Sigmoid colon (tissue), 7 donors: ENCODE measurements at places on chromosomes 3 and 15. TPM values are rescaled to one million over a fixed set of nuclear protein-coding genes. Genes with fewer than 3 reads are reported as not detected.

ACKR2 gene
- 1.9 TPM for total RNA-seq

SAMD7 gene
- not detected for total RNA-seq

DNA sequence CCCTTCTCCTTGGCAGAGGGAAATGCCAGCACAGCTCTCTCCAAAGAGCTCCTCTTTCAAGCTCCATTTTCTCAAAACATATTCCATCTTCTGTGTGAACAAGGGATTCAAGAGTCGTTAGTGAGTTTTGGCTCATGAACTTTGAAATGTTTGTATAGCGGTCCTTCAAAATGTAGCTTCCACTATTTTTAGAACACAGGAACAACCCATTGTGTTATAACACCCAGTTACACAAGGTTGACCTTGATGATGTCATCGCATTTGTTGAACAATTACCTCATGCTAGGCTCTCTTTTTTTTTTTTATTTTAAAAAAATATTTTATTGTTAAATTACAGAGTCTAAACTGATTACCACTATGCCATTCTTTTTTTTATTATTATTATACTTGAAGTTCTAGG lies 251.7 kb downstream of the THSD4 start:
- H3K27ac ChIP-seq, result no peak overlapping the region
- no peak for DNase-seq
- H3K27me3 ChIP-seq, result no peaks in the 10 kb centered on the region
- H3K4me3 ChIP-seq, result no peak overlapping the region
- no peaks in the 10 kb centered on the region for H3K4me1 ChIP-seq
- no peaks in the 10 kb centered on the region for H3K36me3 ChIP-seq

DNA sequence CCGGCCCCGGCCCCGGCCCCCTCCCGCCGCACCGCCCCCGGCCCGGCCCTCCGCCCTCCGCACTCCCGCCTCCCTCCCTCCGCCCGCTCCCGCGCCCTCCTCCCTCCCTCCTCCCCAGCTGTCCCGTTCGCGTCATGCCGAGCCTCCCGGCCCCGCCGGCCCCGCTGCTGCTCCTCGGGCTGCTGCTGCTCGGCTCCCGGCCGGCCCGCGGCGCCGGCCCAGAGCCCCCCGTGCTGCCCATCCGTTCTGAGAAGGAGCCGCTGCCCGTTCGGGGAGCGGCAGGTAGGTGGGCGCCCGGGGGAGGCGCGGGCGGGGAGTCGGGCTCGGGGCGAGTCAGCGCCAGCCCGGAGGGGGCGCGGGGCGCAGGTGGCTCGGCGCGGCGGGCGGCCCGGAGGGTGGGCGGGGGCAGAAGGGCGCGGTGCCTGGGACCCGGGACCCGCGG lies 352 bp downstream of the CHRD start:
- peak overlapping the region; percentile 52 for H3K27ac ChIP-seq
- H3K4me3 ChIP-seq, result peak overlapping the region; percentile 52
- H3K4me1 ChIP-seq, result peaks cover 23% of the 10 kb centered on the region
- DNase-seq, result peak; percentile 90
- H3K27me3 ChIP-seq, result peaks cover 36% of the 10 kb centered on the region

- no peak overlapping the region for H3K27ac ChIP-seq
- no peaks in the 10 kb centered on the region for H3K27me3 ChIP-seq
- no peaks in the 10 kb centered on the region for H3K36me3 ChIP-seq
- H3K4me1 ChIP-seq, result no peaks in the 10 kb centered on the region
Measured at GRCh38 chr3:129820587-129820986, 72.9 kb downstream of the TMCC1 start.

DNA sequence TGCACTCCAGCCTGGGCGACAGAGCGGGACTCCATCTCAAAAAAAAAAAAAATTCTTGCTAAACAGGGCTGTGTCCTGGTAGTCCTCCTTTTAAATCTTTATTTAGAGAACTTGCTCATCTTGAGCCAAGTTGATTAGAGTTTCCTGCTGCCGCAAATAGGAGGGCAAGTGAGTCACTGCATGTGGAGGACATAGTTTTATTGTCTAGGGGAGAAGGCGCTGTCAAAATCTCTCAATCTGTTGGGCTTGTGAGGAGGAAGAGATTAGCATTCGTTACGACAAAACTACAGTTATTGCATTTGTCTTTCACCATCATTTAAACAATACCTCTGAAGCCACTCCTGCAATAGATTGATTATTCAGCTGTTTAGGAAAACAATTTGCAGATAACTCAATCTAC lies 11.5 kb downstream of the MUC4 start:
- H3K27ac ChIP-seq, result no peak overlapping the region
- DNase-seq, result no peak
- H3K36me3 ChIP-seq, result no peaks in the 10 kb centered on the region
- no peak overlapping the region for H3K4me3 ChIP-seq

DNA sequence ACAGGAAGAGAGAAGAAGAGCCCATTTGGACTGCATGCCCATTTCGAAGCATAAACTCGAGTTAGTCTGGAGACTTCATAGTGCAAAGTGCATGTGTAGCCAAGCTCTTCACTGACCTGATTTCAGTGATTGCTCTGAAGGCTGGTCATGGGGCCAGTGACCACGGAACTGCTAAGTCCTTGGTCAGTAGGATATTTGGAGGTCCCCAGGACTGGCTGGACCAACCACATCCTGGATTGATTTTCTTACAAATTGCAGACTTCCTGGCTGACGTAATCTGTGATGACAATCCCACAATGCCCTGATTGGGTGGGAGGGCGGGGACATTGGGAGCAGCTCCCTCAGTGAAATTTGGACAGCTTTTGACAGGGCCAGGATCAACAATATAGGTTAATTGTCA lies 233.4 kb downstream of the CACNA2D3 start:
- H3K4me1 ChIP-seq, result peaks cover 51% of the 10 kb centered on the region
- H3K27me3 ChIP-seq, result no peaks in the 10 kb centered on the region
- no peaks in the 10 kb centered on the region for H3K36me3 ChIP-seq

DNA sequence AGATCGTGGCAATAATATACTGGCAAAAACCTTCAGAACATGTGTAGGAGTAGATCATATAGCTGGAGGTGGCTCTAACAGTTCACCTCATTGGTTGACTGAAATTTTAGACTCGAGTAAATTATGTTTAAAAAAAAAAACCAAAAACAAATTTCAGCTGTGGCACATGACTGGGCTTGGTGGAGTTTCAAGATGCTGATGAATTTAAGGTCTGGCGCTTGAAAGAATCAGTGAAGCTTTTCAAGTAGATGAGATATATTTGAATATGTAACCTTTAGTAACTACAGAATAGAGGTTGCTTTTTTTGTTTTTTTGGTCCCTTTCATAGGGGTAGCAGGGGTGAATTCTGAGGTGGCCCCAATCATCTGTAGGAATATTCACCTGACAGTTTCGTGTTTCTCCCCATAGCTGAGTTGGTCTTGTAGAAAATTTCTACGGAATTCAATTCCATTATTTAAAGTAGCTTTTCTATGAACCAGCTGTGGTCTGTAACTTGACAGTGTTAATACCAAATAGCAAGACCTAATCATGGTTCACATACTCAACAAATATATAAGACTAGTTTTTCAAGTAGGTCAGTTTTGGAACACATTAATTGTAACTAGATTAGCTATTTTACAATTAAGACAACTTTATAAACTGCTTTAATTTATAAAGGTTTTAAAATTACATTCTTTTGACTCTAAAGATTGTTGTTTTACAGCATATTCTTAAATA lies 65.6 kb downstream of the MAP4 start:
- no peak for DNase-seq
- H3K27me3 ChIP-seq, result no peaks in the 10 kb centered on the region
- no peaks in the 10 kb centered on the region for H3K4me1 ChIP-seq
- H3K36me3 ChIP-seq, result no peaks in the 10 kb centered on the region

- H3K27ac ChIP-seq, result peak overlapping the region; percentile 71
- peaks cover 35% of the 10 kb centered on the region for H3K4me1 ChIP-seq
- no peaks in the 10 kb centered on the region for H3K27me3 ChIP-seq
- no peak for DNase-seq
Measured at GRCh38 chr3:4898454-4899313, 80.6 kb upstream of the BHLHE40 start.
